ENCODE measurements at places on chromosomes 4 and X.

DNA sequence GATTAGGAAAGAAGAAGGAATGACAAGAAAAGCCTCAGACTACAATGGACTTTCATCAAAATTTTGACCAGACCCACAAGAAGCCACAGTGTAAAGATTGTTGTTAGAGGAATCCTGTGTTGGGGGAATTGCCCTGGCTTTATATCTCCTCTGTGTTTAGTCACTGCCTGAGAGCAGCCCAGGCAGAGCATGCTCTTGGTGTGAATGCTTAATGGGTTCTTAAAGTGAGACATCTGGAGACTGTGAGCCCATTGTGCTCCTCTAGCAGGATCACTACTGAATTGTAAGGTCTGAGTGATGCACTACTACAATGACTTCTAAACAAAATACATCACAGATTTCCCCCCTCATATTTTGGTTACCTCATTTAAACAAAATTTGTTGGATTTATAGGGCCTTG, 1860.5 kb upstream of the ADGRL3 start:
- DNase-seq: no peak

DNA sequence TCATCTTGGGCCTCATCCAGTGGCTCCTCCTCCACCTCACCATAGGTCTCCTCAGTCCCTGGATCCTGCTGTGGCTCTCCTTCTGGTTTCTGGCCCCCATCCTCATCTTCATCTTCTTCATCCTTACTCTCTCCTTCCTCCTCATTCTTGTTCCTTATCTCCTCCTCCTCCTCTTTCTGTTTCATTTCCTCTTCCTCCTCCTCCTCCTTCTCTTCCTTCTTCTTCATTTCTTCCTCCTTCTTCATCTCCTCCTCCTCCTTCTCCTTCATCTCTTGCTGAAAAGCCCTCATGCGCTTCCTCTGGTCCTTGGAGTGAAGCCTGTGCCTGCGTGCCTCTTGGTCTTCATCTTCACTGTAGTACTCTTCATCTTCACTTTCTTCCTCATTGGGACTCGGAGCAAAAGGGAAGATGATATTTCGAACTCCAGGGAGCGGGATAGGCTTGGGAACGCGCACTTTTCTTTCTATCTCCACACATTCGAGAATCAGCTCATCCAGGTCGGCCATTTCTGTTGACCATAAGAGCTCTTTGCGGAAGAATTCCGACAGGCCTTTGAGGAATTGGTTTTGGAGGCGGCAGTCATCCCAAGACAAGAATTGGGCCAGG, 1.5 kb downstream of the RTL5 start:
- DNase-seq: no peak

GRCh38 chrX:20455001-20455400, 188.3 kb upstream of the RPS6KA3 start:
- DNase-seq: no peak

GRCh38 chr4:101289306-101289705, 58.0 kb downstream of the PPP3CA start:
- DNase-seq: no peak

DNA sequence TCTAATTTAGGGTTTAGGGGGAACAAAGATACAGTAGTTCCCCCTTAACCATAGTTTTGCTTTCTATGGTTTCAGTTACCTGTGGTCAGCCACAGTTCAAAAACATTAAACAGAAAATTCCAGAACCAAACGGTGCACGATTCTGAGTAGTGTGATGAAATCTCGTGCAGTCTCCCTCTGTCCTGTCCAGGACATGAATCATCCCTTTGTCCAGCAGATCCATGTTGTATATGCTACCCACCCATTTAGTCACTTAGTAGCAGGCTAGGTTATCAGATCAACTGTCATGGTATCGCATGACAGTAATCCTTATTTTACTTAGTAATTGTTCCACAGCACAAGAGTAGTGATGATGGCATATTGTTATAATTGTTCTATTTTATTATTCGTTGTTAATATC, 556.1 kb downstream of the IL1RAPL1 start:
- no peak for DNase-seq

- no peak for DNase-seq
These were observed 30.8 kb upstream of the MTNR1A start for GRCh38 chr4:186586205-186586604.

GRCh38 chr4:65046192-65047133, 623.8 kb downstream of the EPHA5 start:
- no peak for DNase-seq

GRCh38 chrX:110432091-110432905, 73.7 kb downstream of the RTL9 start:
- no peak for DNase-seq

DNA sequence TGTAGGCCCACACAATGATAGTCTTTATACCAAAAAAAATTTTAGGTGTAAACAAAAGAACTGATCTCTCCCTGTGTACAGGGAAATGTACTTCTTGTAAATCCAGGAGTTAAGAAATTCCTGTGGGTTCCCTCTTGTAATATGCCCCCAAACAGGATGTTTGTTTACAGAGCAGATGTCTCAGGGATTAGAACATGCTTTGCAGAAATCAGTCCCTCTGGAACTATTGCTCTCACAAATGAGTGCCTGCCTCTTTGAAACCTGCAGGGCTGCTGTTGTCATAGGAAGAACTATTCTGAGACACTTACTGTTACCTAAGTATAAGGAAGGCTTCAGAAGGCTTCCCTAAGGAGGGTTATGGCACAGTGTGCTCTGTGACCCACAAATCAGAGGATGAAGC, 35.6 kb downstream of the PAK3 start:
- no peak for DNase-seq

DNA sequence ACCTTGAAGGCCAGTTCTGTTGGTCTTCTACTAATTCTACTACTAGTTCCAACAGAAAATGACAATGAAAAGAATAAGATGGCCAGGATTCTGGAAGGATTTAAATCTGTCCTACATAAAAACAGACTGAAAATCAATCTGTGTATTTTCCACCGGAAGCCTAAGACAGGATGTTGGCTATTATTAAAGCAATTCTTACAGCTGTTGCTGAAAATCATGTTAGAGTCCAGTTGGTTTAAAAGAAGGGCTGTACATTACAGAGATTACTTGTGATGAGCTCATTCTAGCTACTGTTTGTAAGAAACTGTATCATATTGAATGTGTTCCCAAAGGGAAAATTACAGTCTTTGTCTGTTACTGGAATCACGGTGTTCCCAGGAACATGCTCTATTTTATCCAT, 54.8 kb upstream of the MAGEB16 start:
- DNase-seq: no peak

Measured in activated CD8-positive, alpha-beta T cell treated with anti-CD3 and anti-CD28 coated beads for 36 hours (primary cell).